ENCODE measurements at places on chromosomes 16 and 17. TPM values are rescaled to one million over a fixed set of nuclear protein-coding genes. Genes with fewer than 3 reads are reported as not detected.

MYO15A gene
- total RNA-seq, result 2.0 TPM

CCL8 gene
- total RNA-seq, result not detected

TAT gene
- not detected for total RNA-seq

HEATR3 gene
- total RNA-seq, result 20.7 TPM

CD300C gene
- not detected for total RNA-seq

NECAB2 gene
- total RNA-seq, result not detected

DRC7 gene
- not detected for total RNA-seq

NOS2 gene
- total RNA-seq, result 0.42 TPM

ZG16B gene
- total RNA-seq, result not detected

All from naive thymus-derived CD8-positive, alpha-beta T cell (primary cell).